Colonic mucosa (tissue), 4 donors: ENCODE measurements at places on chromosomes 6 and 20. TPM values are rescaled to one million over a fixed set of nuclear protein-coding genes. Genes with fewer than 3 reads are reported as not detected.

Gene MEP1A
- total RNA-seq = 207 TPM

Gene OPRL1
- total RNA-seq = 0.25 TPM

Gene HCK
- total RNA-seq = 3.7 TPM

Gene ADGRB3
- 0.98 TPM for total RNA-seq

Gene PSORS1C1
- total RNA-seq = 2.2 TPM

Gene BPI
- not detected for total RNA-seq

Gene RAET1L
- 0.24 TPM for total RNA-seq

Gene SLC44A4
- total RNA-seq = 779 TPM

Gene SIRPG
- total RNA-seq = 0.61 TPM

Gene AMD1
- 72.7 TPM for total RNA-seq

Gene DEFB112
- not detected for total RNA-seq

Gene GNRH2
- not detected for total RNA-seq

Gene RSPO3
- 1.8 TPM for total RNA-seq

Gene DACT2
- 2.0 TPM for total RNA-seq

GRCh38 chr20:49508435-49509199 lies 26.1 kb upstream of the KCNB1 start:
- no peak for DNase-seq

GRCh38 chr20:63562461-63563224 lies 8.7 kb downstream of the FNDC11 start:
- no peak for DNase-seq

- DNase-seq = no peak
These were observed 68.1 kb downstream of the IBTK start for GRCh38 chr6:82179415-82179814.

DNA sequence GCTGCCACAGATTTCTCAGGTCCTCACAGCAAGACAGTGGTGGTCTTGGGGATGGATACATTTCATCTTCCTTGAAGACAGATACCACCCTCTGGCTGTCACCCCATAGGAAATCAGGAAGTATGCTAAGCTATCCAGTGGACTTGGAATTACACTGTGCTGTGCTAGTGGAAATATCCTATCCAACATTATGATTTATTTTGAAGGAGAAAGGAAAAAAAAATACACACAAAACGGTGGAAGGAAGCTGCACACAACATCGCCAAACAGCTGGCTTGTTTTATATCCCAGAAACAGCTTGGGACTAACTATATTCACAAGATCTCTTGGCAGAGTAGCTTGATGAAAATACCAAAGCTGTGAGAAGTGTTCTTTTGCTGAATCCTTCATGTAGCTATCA lies 257.6 kb downstream of the LAMA2 start:
- DNase-seq = no peak

- no peak for DNase-seq
These were observed 265.1 kb upstream of the CEP162 start for GRCh38 chr6:84492241-84493165.

GRCh38 chr20:12790859-12791258 lies 217.9 kb upstream of the SPTLC3 start:
- DNase-seq = no peak

GRCh38 chr6:135062735-135063134 lies 8.1 kb upstream of the HBS1L start:
- DNase-seq = peak; percentile 34

GRCh38 chr20:60055740-60056139 lies 97.5 kb downstream of the CDH26 start:
- no peak for DNase-seq

DNA sequence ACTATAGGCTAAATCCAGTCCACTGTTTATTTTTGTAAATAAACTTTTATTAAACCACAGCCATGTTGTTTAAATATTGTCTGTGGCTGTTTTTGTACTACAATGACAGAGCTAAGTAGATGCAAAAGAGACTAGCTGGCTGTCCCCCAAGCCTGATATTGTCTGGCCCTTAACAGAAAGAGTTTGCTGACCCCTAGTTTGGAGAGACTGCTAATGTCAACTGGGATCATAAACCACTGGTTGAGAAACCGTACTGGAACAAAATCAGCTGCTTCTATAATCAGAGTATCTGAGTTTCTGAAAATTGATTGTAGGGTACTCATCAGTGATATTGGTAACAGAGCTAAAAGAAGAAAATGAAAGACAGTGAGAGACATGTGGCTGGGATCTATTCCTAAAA lies 102.6 kb upstream of the FAM184A start:
- no peak for DNase-seq

DNA sequence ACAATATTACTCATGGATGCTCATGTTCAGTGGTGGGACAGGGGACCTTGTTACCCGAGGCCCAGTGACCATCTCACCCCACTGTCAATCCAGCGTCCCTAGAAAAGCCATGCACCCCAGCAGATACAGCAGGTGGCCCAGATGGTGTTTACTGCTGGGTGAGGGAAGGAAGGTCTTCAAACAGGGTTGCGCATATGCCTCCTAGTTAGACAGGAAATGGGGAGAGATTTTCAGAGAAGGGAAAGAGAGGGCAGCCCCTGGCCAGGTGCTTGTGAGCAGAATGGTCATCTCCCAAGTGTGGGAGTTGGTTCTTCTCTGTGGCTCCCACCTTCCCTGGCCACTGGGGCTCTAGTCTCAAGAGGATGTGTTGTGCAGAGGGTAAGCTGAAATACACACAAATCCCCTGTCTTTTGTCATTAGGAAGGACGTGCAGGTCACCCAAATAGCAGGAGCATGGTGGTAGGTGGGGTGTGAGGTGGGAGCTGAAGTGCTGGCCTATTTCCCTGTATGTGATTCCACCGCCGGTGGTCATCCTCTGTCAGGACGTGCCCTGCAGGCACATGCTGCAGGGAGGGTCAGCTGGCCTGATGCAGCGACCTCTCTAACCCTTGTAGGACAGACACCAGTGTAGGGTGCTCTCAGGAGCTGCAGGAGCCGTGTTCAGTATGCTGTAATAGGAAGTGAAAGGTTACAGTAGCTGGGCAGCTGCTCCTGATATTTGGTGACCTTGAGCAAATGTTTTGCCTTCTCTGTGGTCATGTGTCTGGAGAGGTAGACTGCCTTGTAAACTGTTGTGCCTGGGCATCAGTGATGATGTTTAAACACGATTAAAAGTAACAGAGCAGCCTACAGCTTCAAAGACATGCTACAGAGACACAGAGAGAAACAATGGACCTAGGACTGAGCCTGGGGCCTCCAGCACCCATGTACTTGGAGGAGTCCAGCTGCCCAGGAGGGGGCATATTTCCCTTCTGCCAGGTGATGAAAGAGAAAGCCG lies 3.2 kb upstream of the CST3 start:
- no peak for DNase-seq

GRCh38 chr6:3227363-3228045 lies at the start of gene TUBB2B:
TSS of gene TUBB2B (minus strand) at chr6:3227653. CDS start at chr6:3227543, 110 bp downstream.
- no peak for DNase-seq

- DNase-seq = peak; percentile 8
These were observed 193.9 kb downstream of the ZDHHC14 start for GRCh38 chr6:157574851-157575424.

DNA sequence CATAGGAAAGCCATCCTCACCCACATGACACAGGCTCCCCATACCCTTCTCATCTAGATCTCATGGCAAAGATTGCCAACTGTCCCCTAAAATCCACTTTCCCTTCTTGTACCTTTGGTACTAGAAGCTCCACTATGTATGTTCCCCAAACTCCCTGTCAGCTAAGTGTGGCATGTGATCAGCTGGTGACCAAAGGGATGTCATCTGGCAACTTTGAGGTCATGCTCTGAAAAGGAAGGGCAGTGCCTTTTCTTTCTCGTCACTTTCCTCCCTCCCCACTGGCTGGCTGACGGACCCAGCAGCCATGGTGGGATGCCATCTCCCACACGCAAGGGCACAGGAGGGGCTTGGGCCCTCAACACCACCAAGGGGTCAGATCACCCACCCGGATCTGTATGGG lies 23.8 kb upstream of the TAF8 start:
- no peak for DNase-seq

DNA sequence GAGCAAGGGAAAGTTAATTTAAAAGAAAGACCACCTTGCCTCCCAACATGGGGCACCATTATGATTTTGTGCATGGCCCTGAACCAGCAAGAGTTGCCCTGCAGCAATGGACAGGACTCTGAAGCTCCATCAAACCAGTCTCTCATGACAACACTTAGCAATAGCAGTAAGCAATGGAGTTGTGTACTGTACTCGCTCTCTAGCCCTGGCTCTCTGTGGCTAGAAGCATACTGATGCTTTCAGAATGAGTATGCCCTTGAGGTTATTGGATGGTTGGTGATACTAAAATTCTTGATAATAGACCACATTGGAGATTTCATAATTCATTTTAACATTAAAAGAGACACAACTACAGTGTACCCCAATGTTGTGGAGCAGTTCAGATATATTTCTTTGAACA lies 23.2 kb upstream of the LMBRD1 start:
- no peak for DNase-seq

GRCh38 chr6:112065426-112065986 lies 11.6 kb downstream of the CCN6 start:
- DNase-seq = no peak

DNA sequence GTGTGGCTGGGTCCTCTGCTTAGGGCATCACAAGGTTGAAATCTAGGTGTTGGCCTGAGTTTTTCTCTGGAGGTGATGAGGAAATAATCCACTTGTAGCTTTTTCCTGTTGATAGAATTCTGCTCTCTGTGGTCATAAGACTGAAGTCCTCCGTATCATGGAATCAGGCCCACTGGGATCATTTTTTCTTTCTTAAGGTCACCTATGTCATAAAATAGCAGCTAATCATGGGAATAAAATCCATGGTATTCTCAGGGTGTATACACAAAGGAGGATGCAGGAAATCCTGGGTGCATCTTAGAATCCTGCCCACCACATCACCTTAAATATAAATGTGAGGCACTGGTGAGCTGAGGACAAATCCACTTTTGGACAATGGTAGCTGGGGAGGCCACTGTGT lies 72.7 kb downstream of the PRDM1 start:
- no peak for DNase-seq

DNA sequence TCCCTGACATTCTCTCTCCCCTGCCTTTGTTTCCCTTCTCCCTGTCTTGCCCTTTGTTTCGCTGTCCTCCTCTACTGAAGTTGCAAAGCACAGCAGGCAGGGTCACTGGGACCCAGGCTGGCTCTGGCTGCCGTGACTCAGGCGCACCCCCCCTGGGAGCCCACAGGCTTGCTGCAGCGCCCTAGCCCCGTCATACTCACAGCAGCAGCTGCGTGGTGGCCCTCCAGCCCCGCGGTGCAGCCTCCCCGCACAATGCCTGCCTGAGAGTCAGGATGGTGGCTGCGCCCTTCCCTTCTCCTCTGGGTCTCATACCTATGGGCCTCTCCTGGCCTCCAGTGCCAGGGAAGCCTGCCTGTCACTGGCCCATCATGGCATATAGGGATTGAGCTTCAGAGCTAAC lies 41.7 kb downstream of the TXNDC5 start:
- no peak for DNase-seq

DNA sequence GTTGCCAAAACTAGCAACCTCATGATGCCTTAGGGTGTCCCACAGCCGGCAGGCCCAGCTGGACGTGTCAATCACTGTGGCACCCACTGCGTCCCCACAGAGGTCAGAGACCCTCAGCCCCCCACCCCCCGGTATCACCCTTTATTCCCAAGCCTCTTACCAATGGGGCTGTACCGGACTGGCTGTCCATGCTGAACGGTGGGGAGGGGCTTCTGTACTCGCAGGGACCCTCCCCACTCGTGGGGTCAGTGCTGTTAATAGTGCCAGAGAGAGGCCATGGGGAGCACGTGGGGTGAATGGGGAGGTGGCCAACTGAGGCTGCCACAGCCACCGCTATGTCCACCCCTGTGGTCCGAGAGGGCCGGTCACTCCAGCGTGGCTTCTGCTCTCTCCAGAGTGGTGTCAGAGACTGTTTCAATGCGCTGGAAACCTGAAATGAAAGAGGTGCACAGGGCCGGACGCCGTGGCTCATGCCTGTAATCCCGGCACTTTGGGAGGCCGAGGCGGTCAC lies 68.6 kb downstream of the THBS2 start:
- no peak for DNase-seq

GRCh38 chr6:23180504-23181293 lies 611.3 kb downstream of the HDGFL1 start:
- DNase-seq = peak; percentile 20

DNA sequence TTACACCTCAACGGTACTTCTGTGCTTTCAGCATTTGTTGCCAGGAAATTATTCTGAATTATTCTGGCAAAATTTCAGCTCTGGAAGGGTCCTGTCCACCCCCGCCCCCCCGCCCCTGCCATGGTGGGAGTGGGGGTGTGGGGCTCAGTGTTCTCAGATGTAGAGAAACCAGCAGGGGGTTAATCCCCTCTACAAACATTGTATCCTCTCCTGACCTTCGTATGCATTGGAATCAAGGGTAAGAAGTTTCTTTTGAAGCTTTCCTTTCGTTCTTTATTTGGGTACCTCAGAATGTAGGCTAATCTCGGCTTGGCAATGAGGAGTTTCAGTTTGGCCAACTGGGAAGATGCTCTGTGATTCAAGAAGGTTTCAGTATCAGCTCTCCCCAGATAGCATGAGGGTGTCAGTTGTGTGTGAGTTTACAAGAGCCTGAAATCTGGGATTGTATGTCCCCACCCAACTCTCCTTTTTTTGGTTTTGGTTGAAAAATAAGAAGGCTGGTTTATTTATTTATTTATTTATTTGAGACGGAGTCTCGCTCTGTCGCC lies 25.5 kb upstream of the OLIG3 start:
- no peak for DNase-seq

DNA sequence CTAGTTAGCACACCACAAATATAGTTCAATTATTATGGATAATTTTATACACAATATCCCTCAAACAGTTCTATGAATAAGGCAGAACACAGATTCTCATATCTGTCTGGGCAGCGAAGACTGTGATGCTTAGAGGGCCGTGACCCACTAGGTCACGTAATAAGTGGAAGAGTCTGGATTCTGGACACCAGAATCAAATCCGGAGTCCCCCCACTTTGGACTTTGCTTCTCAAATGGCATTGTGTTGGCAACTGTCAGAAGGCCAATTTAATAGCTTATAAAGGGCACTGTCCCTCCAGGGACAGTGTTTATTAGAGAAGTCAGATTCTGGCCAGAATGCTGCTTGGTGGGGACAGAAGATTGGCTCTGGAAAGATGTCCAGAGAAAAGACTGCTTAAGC lies 6.8 kb upstream of the CCDC167 start:
- no peak for DNase-seq

DNA sequence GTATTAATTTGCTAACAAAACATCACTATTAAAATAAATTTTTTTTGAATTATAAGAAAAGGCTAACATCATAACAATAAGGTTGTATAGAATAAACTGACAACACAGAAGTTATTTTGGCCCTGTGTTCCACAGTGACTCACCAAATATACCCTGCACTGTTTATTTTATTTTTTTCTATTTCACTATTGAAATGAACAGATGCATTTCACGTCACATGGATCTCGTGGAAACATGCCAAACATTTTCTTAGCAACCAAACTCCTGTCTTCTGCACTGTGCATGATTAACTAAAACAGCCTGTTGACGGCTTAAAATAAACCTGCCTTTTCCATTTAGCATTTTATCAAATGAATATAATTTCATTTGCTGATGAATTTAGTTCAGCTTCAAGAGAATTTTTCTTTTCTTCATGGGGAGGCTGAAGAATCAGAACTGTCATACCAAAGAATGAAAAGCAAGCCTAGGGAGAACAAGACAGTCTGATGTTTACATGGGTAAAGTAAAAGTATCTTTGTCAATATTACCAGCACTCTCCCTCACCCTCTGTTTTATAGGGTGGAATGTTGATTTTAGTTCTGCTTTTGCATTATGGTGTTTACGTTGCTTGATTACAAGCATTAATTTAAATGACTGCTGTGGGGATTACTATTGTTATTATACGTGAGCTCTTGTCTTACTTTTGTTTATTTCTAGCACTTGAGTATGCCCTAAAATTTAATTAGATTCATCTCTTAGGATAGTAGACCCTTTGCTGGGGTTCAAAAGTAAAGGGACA lies 115.3 kb downstream of the LCA5 start:
- DNase-seq = peak; percentile 24
